ENCODE measurements at places on chromosomes 5 and 9.

DNA sequence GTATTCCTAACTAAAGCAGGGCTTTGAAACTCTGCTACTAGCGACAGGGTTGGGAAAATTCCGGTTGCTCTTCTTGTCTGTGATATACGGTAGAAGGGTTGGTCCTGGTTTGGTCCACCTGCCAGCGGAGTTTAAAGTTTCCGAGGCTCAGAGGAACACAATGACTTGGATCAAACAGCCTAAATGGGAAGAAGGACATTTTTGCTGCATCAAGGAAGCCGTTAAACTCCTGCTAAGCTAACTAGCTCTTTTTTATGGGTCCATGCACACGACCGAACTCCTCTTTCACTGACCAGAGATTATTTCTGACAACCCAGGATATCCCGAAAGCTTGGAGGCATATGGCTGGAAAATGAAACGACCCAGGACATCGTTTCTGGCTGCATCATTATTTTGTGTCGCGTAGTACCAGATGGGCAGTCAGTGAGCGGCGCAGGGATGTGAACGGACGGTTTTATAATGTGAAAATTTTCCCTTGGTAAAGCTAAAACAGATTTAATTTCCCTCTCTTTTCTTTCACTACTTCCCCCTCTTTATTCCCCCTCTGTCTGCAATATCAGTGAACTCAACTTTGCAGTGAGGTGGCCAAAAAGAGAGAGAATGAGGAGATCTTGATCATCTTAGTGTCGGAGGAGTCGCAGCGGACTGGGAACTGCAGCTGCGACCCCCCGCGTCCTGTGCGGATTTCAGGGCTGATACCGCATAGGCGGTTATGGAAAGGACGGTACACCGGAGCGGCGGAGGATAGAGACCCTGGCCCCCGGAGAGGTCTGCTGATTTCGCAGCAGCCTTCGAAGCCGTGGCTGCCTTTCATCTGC is at the start of gene LURAP1L:
Gene LURAP1L, plus strand, starts transcription at position 160 of the 818 bp plus-strand sequence. CDS start 696 bp downstream, outside the sequence.
- DNase-seq = no peak

- DNase-seq = no peak
These were observed 83.3 kb upstream of the SLC30A5 start for GRCh38 chr5:69010476-69010875.

GRCh38 chr5:154262342-154262741 is 71.8 kb downstream of the GALNT10 start:
- no peak for DNase-seq

GRCh38 chr5:95620870-95621838 is 1.3 kb downstream of the GPR150 start:
- peak; percentile 33 for DNase-seq

GRCh38 chr5:109234381-109234780 is 175.4 kb downstream of the PJA2 start:
- DNase-seq = no peak

GRCh38 chr5:14900693-14901461 is 29.3 kb upstream of the ANKH start:
- no peak for DNase-seq

DNA sequence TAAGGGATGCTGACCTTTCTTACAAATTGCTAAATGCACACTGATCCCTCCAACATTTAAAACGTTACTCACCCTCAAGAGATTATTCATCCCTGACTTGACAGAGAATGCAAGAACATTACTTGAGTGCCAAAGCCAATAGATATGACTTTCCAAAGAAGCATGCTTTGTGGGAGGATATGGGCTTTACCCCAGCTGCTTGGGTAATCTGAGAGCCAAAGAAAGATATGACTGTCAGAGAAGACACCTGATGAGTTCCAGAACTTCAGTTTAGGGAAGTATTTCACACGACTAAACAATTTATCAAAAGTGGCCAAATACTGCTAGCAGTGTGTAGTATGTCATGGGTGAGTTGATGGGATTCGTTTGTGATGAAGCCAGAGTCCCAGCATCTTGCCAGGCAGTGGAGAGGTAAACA is 7.4 kb upstream of the SPDL1 start:
- no peak for DNase-seq

DNA sequence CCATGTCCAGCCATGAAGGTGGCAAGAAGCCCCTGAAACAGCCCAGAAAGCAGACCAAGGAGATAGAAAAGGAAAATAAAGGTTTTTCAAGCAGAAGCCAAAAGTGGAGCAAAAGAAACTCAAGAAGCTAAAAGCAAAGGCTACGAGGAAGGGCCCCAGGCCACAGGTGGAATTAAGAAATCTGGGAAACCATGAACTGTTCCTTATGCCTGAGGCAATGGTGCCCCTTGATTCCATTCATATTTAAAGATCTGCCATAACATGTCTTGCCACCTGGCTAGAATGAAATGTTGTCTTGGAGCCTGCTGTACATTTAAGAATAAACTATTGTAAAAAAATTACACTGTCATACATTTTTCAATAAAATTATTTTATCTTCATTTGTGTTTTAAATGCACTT is 59.5 kb upstream of the TARS1 start:
- no peak for DNase-seq

GRCh38 chr5:59099270-59099994 is 516.6 kb downstream of the RAB3C start:
- DNase-seq = peak; percentile 75

- DNase-seq = no peak
These were observed 24.7 kb upstream of the TAS2R1 start for GRCh38 chr5:9654886-9655285.

GRCh38 chr5:151030056-151030336 is 9.6 kb downstream of the GPX3 start:
- DNase-seq = no peak

GRCh38 chr5:72662305-72662704 is 154.2 kb upstream of the TNPO1 start:
- DNase-seq = no peak

DNA sequence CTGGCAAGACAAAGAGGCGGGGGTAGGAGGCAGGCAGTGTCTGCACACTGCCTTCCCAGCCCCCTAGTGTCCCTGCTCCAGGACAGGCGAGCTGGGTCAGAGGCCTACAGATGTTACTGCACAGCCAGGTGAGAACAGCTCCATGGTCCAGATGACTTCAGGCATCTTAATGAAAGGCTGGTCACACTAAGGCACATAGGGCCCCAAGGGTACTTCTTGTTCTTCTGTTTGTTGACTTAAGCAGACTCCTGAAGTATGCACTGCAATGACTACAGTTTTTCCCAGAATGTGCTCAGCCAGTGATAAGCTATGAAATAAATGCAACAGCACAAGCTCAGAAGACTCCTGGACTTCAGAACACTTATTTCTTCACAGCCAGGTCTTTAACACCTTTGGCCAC is 27.4 kb downstream of the ATPSCKMT start:
- no peak for DNase-seq

GRCh38 chr5:17738446-17738845 is 104.2 kb downstream of the TAF11L14 start:
- DNase-seq = no peak

- DNase-seq = no peak
These were observed 337.5 kb upstream of the PCSK5 start for GRCh38 chr9:75552941-75553340.

- peak; percentile 16 for DNase-seq
These were observed 36.2 kb downstream of the VAV2 start for GRCh38 chr9:133955821-133956411.

- no peak for DNase-seq
These were observed 143.6 kb downstream of the MRPS30 start for GRCh38 chr5:44952376-44952775.

DNA sequence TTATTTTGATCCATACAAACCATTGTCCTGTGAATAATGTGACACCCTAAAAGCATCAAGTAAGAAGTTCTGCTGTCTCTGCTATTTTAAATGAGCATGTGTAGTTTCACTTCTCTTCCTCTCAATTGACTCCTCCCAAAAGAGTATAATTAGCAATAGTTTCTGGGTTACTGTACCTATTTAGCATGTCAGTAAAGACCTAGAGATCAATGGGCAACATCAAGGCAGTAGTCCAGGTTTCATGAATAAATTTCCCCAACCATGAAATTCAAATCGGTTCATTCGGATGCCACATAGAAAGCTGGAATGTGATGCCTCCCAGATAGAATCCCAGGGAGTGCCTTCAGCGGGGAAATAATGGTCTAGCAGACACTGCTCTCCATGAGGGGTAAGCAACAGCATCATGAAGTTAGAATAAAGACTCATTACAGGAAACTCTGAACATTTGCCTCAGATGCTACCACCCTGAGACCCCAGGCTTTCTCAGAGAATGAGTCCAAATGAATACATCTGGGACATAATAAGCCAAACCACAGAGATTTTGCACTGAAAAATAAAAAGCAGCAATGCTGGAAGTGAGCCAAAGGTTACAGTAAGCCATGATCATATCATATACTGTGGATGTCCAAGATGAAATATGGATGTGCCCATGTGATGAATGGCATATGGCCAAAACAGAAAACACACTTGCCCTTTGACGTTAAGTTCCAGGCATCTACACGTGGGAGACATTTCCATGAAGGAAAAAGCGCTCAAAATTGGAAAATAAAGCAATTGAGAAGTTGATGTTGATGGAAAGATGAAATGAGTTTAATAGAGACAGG is 1107.0 kb upstream of the SEMA6A start:
- no peak for DNase-seq

- DNase-seq = no peak
These were observed 185.5 kb downstream of the OLFM1 start for GRCh38 chr9:135273008-135273407.

- DNase-seq = no peak
These were observed 76.9 kb upstream of the NFIL3 start for GRCh38 chr9:91500509-91501014.

GRCh38 chr5:1442222-1443145 is 2.8 kb downstream of the SLC6A3 start:
- DNase-seq = no peak

- DNase-seq = no peak
These were observed 8.9 kb upstream of the HSPA9 start for GRCh38 chr5:138583984-138584637.

- DNase-seq = no peak
These were observed 173.7 kb downstream of the CARTPT start for GRCh38 chr5:71892641-71893365.

GRCh38 chr9:127728808-127729207 is 6.3 kb downstream of the TOR2A start:
- DNase-seq = no peak

DNA sequence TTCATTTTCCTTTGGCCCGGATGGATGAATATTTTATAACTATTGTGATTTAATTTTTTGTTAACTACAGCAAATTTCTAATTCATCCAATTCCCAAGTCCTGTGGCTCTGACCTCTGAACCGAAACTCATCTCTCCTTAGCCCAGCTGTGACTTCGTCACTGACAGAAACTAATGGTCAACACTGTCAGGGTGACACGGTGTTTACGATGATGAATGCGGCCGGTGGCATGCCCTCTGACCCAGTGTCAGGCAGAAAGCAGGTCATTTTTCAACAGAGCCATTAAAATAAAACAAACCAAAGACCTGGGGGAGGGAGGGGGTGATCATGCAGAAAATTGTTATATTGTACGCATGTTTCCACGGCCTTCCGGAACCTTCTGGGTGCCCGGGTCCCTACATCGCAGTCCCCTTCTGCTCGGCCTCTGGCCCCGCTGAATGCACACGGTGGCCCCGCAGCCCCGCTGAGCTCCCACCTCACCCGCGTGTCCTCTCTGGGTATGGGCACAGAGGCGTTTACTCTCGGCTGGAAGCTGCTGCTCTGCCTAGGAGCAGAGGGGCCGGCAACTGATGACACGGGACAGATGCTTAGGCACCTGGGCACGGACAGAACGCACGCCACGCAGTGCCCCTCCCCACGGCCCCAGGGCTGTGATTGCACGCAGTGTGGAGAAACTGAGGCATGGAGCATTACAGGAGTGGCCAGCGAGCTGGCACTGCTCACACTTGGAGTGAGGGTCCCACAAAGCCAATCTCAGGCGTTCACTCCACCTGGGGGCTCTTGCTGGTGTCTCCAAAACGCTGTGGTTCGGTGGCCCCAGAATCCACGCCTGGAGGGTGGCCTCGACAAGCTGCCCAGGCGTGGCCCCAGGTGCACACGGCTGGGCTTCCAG is 8.1 kb downstream of the CCDC187 start:
- DNase-seq = no peak

DNA sequence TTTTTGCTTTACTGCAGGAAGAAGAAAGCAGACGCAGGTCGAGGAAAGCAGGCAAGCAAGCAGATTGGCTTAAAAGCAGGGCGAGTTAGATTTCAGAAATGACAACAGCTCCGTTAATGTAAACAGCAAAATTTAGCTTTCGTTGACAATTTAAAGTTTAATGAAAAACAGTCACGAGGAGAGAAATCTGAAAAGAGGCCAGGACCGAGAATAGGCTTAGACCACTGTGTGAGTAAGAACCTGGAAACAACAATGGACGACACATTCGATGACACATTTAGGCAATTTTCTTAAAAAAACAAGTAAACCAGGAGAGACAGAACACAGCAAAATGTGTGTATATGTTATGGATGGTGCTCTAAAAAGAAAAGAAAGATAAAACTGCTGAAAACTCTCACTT is 155.3 kb downstream of the ISOC1 start:
- DNase-seq = no peak

DNA sequence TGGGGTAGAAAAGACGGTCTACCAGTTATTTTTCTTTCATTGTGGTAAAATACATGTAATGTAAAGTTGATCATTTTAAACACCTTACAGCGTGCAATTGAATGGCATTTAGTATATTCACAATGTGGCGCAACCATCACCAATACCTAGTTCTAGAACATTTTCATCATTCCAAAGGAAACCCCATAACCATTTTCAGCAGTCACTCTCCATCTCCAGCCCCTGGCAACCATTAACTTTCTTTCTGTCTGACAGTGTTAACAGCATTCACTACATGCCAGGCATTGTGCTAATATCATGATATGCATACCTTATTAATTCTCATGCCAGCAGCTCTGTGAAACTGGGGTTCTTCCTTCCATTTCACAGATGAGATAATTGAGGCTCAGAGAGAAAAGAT is 32.0 kb downstream of the PTGS1 start:
- no peak for DNase-seq

- no peak for DNase-seq
These were observed 259.9 kb downstream of the SYK start for GRCh38 chr9:91061506-91061905.

GRCh38 chr5:112025757-112026156 is 268.8 kb upstream of the NREP start:
- DNase-seq = no peak

DNA sequence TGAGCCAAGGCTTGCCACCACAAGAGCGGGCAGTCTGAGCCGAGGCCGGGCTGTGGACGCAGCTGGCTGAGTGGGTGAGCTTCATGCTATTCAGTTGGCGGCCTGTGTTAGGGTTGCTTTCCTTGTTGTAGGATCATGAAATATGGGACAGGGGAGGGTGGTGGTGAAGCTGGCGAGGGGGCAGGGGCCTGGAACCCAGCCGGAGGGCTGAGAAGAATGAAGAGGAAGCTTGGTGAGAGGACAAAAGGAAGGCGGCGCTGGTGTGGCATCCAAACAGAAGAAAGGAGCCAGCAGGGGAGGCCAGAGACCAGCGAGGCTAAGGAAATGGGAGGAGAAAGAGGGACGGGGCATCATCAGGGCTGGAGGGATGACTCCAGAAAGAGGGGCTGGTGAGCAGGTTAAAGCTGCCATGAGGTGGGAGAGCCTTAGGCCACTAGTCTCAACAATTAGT is 18.3 kb downstream of the RALGPS1 start:
- DNase-seq = no peak

GRCh38 chr5:79582186-79582585 is 30.1 kb upstream of the TENT2 start:
- no peak for DNase-seq

GRCh38 chr9:109887079-109887478 is 107.1 kb downstream of the PALM2AKAP2 start:
- no peak for DNase-seq

- no peak for DNase-seq
These were observed 48.4 kb downstream of the CFAP77 start for GRCh38 chr9:132458432-132458831.

Data from CD4-positive, alpha-beta T cell treated with Interleukin-4 for 1 hour (primary cell).